ENCODE measurements at places on chromosomes 12 and 14.

- no peak for DNase-seq
These were observed 10.9 kb downstream of the GATC start for GRCh38 chr12:120457133-120457532.

DNA sequence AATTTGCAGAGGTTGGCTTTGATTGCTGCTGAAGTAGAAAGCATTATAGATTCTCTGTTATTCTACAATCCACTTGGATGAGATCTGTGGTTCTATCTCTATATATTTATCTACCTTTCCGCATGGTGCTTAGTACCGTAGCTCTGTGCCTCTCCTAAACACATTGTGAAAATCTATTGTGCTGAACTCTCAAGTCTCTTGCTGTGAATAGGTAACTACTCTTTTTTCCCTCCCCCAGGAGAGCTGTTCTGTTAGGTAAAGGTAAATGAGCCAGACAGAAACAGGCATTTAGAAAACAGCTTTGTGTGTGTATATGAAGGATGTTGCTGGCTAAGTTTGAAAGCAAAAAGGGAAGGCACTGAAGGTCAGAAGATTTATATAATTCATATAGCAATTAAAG is 112.6 kb downstream of the BRMS1L start:
- DNase-seq, result no peak

DNA sequence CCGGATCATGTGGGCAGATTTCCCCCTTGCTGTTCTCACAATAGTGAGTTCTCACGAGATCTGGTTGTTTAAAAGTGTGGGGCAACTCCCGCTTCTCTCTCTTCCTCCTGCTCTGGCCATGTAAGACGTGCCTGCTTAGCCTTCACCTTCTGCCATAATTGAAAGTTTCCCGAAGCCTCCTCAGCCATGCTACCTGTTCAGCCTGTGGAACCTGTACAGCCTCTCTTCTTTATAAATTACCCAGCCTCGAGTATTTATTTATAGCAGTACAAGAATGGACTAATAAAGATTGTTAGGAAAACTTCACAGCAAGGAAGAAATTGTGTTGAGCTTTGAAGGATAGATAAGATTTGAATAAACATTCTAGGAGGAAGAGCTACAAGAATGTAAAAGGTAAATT is 52.1 kb downstream of the KDM5A start:
- DNase-seq, result no peak

- peak; percentile 14 for DNase-seq
These were observed 6.0 kb downstream of the SIX6 start for GRCh38 chr14:60514741-60515491.

GRCh38 chr14:95235351-95235750 is 78.0 kb upstream of the DICER1 start:
- DNase-seq, result no peak

DNA sequence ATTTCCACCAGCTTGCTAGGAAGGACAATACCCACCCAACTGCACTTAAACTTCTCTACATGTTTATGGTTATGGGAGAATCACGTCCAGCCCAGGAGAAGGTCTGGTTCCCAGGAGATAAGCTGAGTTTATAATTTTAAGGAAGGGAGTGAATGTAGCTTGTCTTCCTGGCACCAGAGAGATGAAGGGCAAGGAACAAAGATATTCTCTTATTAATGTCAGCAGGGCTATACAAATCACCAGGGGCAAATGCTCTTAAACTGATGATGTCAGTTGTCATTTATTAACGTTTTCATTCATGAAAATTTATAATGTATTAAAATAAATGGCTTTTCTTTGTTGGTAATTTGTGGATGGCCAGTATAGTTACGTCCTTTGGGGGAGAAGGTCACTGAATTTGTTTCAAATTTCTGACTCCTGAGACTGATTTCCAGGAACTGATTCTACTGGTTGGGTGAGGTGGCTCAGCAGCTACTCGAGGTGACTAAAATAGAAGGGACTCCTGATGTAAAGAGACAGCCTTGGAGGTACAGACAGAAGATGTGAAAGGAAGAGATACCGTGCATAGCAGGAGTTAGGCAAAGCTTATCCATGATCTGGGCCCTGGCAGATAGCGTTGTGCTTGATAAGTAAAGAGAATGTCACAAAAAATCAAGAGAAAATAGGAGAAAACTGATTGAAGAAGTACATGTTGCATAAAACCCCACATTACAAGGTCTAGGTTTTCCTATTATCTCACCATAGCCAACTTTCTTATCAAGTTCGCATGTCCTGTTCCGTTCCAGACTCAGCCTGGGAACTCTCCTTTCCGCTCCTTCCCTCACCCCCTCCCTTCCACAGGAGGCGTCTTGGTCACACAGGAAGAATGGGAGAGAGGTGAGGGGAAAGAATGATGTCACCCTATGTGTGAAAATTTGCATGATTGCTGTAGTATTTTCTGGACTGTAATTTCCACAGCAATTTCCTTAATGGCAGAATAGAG is 367.1 kb upstream of the FAR2 start:
- no peak for DNase-seq

- DNase-seq, result no peak
These were observed 61.2 kb downstream of the ATXN7L3B start for GRCh38 chr12:74598819-74599218.

- no peak for DNase-seq
These were observed 129.6 kb upstream of the GARIN2 start for GRCh38 chr14:67059596-67059995.

- DNase-seq, result no peak
These were observed 12.2 kb downstream of the TEP1 start for GRCh38 chr14:20400965-20401593.

GRCh38 chr12:124621296-124621660 is 53.9 kb upstream of the NCOR2 start:
- no peak for DNase-seq

DNA sequence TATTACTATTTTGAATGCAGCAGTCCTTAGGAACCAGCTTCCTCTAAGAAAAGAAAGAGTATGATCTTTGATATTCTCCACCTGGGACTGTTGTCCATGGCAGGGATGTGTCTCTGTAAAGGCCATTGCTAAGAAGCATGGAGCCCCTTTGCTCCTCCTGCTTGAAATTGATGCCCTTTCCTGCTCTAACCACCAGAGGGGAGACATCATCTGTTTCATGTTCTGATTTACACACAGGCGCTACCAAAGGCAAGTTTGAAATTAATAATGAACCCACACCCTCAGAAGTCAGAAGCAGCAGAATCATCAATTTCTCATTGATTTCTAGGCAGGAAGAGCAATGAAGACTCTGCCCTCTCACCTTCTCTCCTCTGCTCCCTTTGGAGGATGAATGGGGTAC is 253.8 kb downstream of the RMST start:
- DNase-seq, result no peak

DNA sequence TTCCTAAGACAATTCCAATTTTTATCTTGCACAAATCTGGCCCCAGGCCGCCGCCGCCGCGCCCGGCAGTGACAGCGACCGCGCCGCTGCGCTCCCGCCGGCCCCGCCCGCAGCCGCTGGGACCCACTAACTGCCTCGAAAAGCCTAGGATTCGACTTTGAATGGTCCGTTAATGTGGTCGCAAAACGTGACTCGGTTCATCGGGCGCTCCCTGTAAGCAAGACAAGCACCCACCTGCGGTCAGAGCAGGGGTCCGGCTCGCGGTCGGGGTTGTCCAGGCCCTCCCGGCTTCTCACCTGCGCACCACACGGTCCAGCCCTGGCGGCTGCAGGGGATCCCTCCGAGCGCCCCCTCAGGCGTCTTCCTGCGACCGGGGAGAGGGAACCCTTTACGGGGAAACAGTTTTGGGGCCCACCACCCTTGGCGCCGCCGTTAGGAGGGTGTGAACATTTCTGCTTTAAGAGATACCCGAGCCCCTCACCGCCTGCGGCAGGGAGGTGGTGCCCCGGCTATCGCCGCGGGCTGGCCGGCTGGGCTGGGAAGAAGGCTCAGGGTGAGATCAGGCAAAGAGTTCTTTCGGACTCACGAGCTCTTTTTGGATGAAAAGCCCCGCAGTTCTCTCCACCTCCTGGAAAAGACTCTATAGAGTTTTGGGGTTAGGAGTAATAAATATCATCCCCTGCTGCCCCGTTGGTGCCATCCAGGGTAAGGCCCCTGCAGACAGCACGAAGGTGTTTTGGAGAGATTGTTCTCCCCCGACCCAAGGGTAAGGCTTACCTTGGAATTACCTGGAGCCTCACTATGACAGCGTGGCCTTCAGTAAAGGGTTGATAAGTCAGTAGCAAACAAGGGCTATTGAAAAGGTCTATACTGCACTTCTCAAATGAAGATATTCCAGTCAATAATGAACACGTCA is 13.6 kb upstream of the FOXJ2 start:
- no peak for DNase-seq

DNA sequence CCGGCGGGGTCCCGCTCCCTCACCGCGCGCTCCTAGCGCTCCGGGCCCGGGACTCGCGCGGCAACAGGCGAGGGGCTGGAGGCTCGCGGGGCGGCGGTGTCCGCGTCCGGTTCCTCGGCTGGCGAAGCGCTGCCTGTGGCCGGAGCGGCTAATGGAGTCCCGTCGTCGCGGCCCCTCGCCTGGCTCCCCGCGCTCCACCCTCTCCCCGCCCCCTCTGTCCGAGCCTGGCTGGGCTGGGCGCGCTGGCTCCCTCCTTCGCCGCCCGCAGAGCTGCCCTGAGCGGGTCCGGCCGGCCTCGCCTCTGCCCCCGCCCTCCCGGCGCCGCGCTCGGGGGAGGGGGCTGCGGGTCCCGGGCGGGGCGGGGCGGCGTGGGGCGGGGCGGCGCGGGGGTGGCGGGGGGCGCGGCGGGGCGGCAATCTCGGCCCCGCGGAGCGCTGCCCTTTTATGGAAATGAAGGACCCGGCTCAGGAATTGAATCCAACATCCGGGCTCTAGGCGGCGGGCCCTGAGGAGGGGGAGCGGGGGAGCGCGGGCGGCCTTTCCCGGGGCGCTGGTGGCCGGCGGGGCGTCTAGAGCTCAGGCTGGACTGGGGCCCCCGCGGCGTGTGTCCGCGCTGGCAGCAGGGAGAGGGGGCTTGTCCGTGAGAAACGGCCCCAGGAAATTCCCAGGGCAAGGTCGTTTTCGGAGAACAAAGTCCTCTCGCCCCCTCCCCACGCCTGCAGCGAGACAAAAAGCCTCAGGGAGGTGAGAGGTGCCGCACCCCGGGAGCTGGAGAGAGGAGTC is at the start of gene FERMT2:
TSS of gene FERMT2 (minus strand) at position 153 of the 783 bp plus-strand sequence. CDS start 482 bp downstream, outside the sequence.
- DNase-seq, result peak; percentile 51

GRCh38 chr12:70692681-70693288 is 55.6 kb upstream of the PTPRB start:
- no peak for DNase-seq

- DNase-seq, result peak; percentile 18
These were observed 146.2 kb upstream of the PWP1 start for GRCh38 chr12:107539196-107539939.

All from suppressor macrophage treated with lipopolysaccharide for 4 hours (primary cell).